ENCODE measurements at places on chromosomes 1 and 21. TPM values are rescaled to one million over a fixed set of nuclear protein-coding genes. Genes with fewer than 3 reads are reported as not detected.

- no peak for DNase-seq
- H3K4me1 ChIP-seq: no peaks in the 10 kb centered on the region
- peaks cover 15% of the 10 kb centered on the region for H3K27me3 ChIP-seq
- H3K36me3 ChIP-seq: no peaks in the 10 kb centered on the region
- H3K4me3 ChIP-seq: no peak overlapping the region
These were observed 8.2 kb upstream of the AVPR1B start for GRCh38 chr1:206125346-206125745.

- no peaks in the 10 kb centered on the region for H3K36me3 ChIP-seq
- H3K4me3 ChIP-seq: no peak overlapping the region
- DNase-seq: no peak
- H3K4me1 ChIP-seq: no peaks in the 10 kb centered on the region
These were observed 256.9 kb downstream of the GPATCH2 start for GRCh38 chr1:217373761-217374701.

DNA sequence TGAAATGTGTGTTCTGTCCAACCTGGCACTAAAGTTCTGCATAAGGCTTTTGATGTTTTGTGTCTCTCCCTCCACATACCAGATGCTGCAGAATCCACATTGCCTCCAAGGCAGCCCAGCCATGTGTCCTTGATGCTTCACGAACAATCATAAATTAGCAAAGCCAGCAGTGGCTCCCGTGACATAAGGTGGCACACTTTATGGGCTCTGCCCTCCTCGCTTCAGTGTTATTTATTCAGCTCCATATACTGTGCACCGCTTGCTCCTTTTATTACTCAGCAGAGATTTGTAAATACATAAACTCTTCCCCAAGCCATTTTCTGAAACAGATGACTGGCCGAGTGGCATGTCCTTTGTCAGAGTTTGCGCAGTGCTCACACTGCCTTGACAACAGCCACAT is 112.8 kb upstream of the SLC35F3 start:
- DNase-seq: no peak
- H3K27ac ChIP-seq: no peak overlapping the region
- no peaks in the 10 kb centered on the region for H3K27me3 ChIP-seq
- H3K36me3 ChIP-seq: no peaks in the 10 kb centered on the region
- no peaks in the 10 kb centered on the region for H3K4me1 ChIP-seq
- H3K4me3 ChIP-seq: no peak overlapping the region

DNA sequence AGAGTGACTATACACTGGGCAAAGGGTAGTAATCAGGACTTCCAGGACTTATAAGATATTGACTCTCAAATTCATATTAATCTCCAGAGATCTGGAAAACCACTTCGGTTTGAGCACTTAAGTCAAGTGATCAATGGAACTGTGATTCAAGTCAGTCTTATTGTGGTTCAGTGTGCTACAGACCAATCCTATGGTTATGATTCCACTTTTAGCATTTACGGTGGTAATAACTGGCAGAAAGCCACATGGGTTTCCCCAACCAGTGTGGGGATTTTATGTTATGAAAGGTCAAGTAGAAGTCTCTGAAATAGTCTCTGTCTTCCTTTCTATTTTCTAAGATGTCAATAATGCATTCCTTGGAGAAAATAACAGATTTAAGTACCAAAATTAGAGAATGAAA is 151.3 kb upstream of the NEGR1 start:
- no peaks in the 10 kb centered on the region for H3K36me3 ChIP-seq
- no peaks in the 10 kb centered on the region for H3K4me1 ChIP-seq
- H3K4me3 ChIP-seq: no peak overlapping the region
- no peaks in the 10 kb centered on the region for H3K27me3 ChIP-seq
- no peak for DNase-seq

The AUNIP gene
- 0.33 TPM for total RNA-seq

GRCh38 chr1:170067253-170067819 is 7.2 kb downstream of the KIFAP3 start:
- H3K4me3 ChIP-seq: no peak overlapping the region
- no peaks in the 10 kb centered on the region for H3K27me3 ChIP-seq
- H3K27ac ChIP-seq: no peak overlapping the region
- H3K4me1 ChIP-seq: peaks cover 2% of the 10 kb centered on the region
- peak; percentile 1 for DNase-seq

- peak overlapping the region; percentile 6 for H3K27ac ChIP-seq
- peak; percentile 69 for DNase-seq
- peaks cover 24% of the 10 kb centered on the region for H3K4me1 ChIP-seq
- no peaks in the 10 kb centered on the region for H3K36me3 ChIP-seq
- no peaks in the 10 kb centered on the region for H3K27me3 ChIP-seq
- no peak overlapping the region for H3K4me3 ChIP-seq
These were observed 418.9 kb downstream of the SETD4 start for GRCh38 chr21:35641271-35642016.

DNA sequence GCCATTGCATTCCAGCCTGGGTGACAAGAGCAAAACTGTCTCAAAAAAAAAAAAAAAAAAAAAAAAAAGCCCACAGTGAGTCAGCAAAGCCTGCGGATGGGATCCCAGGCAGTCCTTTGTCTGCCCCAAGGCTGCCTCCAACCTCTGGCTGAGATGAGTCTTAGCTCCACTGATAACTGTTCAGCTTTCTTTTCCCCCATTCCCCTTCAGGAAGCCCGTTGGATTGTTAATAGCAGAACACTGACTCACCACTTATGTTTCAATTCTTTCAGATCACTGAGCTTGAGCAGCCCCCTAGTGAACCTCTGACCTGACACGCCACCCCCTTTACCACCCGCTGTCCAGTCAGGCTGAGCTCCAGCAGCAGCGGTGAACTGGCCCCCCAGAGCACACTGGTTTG is 57.5 kb downstream of the ERG start:
- H3K4me3 ChIP-seq: no peak overlapping the region
- H3K27ac ChIP-seq: no peak overlapping the region
- H3K4me1 ChIP-seq: no peaks in the 10 kb centered on the region

GRCh38 chr1:30905916-30906620 is 2.5 kb downstream of the SDC3 start:
- no peak overlapping the region for H3K27ac ChIP-seq
- no peak overlapping the region for H3K4me3 ChIP-seq
- no peak for DNase-seq
- H3K4me1 ChIP-seq: peaks cover 26% of the 10 kb centered on the region

GRCh38 chr21:15748586-15748985 is 18.8 kb downstream of the USP25 start:
- no peak overlapping the region for H3K4me3 ChIP-seq
- DNase-seq: no peak
- no peak overlapping the region for H3K27ac ChIP-seq

DNA sequence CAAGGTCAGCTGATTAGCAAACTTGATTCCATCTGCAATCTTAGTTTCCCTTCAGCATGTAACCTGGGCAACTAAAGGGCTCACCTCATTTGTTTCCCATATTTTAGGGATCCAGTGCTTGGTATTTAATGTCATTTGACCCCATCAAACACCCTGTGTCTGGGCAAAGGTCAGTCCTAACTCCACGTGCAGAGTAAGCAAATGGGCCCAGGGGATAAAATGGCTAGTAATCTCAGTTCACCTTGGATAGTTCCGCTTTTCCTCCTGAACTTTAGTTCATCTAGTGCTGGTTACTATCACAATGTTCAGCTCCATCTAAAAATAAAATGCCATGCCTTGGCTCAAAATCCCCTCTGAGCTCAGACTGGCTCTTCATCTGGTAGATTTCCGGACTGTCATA is 19.5 kb downstream of the PRKAB2 start:
- H3K36me3 ChIP-seq: no peaks in the 10 kb centered on the region
- DNase-seq: no peak
- H3K4me1 ChIP-seq: no peaks in the 10 kb centered on the region

- peaks cover 11% of the 10 kb centered on the region for H3K36me3 ChIP-seq
- no peaks in the 10 kb centered on the region for H3K4me1 ChIP-seq
- peak; percentile 92 for DNase-seq
- H3K27me3 ChIP-seq: no peaks in the 10 kb centered on the region
These were observed 29.6 kb downstream of the NVL start for GRCh38 chr1:224300346-224300745.

- no peak overlapping the region for H3K27ac ChIP-seq
- H3K4me1 ChIP-seq: peaks cover 9% of the 10 kb centered on the region
- DNase-seq: no peak
- H3K4me3 ChIP-seq: no peak overlapping the region
These were observed 66.0 kb upstream of the SDC3 start for GRCh38 chr1:30974536-30974935.

The C1orf226 gene
- under 0.01 TPM for total RNA-seq

The SELE gene
- total RNA-seq: not detected

DNA sequence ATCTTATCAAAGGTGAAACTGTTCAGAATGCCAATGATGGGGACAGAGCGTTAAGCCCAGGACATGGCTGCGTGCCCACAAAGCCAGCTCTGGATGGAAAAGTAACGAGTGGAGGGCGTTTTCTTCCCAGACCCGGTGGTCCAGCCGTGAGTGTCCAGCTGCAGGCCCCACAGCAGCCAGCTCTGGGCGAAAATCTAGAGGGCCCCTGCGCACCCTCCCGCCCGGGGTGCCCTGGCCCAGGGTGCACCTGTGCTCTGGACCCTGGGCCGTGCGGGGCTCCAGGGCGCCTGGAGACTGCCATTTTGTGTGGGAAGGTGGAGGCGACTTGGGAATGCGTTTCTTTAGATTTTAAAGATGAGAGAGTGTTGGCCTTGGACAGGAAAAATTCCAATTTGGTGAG is 58.8 kb downstream of the SKI start:
- peaks cover 22% of the 10 kb centered on the region for H3K4me1 ChIP-seq
- no peak for DNase-seq
- no peak overlapping the region for H3K27ac ChIP-seq
- H3K36me3 ChIP-seq: no peaks in the 10 kb centered on the region

DNA sequence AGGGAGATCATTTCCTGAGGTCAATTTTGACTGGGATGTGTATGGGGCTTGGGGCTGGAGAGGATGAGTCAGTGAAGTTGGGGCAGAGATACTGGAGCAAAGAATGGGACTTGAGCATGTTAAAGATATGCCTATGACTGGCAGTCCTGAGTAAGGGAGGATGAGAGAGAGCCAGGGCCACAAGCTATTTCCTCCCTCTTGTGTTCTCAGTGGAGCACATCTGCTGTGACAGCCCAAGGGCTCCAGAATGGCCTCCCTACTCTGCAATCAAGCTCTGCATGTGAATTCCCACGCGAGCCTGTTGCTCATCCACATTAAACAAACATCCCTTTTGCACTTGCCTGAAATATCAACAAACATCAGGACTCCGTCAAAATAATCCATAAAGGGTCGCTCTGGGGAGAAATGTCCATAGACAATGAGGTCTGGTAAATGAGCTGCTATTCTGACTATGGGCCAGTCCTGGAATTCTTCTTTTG is 9.2 kb downstream of the ADCY10 start:
- no peaks in the 10 kb centered on the region for H3K36me3 ChIP-seq
- DNase-seq: peak; percentile 81
- H3K4me3 ChIP-seq: no peak overlapping the region
- H3K27me3 ChIP-seq: no peaks in the 10 kb centered on the region

The KCNK1 gene
- 2.6 TPM for total RNA-seq

- H3K4me1 ChIP-seq: no peaks in the 10 kb centered on the region
- H3K36me3 ChIP-seq: no peaks in the 10 kb centered on the region
- H3K27me3 ChIP-seq: no peaks in the 10 kb centered on the region
- no peak overlapping the region for H3K27ac ChIP-seq
- DNase-seq: no peak
- H3K4me3 ChIP-seq: no peak overlapping the region
These were observed 125.9 kb upstream of the ESRRG start for GRCh38 chr1:216849146-216849545.

- peak; percentile 70 for DNase-seq
- peaks cover 6% of the 10 kb centered on the region for H3K36me3 ChIP-seq
- no peak overlapping the region for H3K4me3 ChIP-seq
- H3K27ac ChIP-seq: no peak overlapping the region
These were observed 2.8 kb upstream of the NUP210L start for GRCh38 chr1:154157520-154158306.

GRCh38 chr1:101253976-101254674 is 17.3 kb downstream of the S1PR1 start:
- H3K4me1 ChIP-seq: no peaks in the 10 kb centered on the region
- no peaks in the 10 kb centered on the region for H3K36me3 ChIP-seq
- DNase-seq: peak; percentile 87
- H3K27ac ChIP-seq: no peak overlapping the region
- no peaks in the 10 kb centered on the region for H3K27me3 ChIP-seq

The HUNK gene
- under 0.01 TPM for total RNA-seq

The BTG2 gene
- total RNA-seq: 26.3 TPM
